NCI-H1105 treated with DMSO at 0.1 percent for 48 hours (cell line): ENCODE measurements at places on chromosomes 1 and 21.
A peak's percentile ranks its signal among the peaks of the same experiment; 100 is the strongest.

DNA sequence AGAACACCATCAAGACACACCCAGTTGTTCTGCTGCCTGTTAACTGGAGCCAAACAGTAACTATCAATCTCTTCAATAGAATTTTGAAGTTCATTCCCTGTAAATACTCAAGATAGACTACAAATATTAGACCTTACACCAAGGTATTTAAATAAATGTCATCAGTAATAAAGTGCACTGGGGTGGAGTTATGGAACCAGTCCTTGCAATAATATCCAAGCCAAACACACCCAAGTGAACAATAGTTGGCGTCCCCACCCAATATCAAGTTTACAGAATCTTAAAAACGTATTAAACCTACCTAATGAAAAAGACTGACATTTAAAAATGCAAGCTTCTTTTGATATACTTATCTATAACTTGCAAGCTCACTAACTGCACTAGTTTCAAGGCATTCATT lies 2.7 kb downstream of the SERBP1 start:
- no peak for DNase-seq

- no peak for DNase-seq
Observed at GRCh38 chr1:46804926-46805325, 6.1 kb downstream of the CYP4B1 start.

- no peak for DNase-seq
Observed at GRCh38 chr1:238279694-238280380, 389.1 kb upstream of the ZP4 start.

GRCh38 chr1:69082312-69082711 lies 485.4 kb upstream of the LRRC7 start:
- DNase-seq = no peak

DNA sequence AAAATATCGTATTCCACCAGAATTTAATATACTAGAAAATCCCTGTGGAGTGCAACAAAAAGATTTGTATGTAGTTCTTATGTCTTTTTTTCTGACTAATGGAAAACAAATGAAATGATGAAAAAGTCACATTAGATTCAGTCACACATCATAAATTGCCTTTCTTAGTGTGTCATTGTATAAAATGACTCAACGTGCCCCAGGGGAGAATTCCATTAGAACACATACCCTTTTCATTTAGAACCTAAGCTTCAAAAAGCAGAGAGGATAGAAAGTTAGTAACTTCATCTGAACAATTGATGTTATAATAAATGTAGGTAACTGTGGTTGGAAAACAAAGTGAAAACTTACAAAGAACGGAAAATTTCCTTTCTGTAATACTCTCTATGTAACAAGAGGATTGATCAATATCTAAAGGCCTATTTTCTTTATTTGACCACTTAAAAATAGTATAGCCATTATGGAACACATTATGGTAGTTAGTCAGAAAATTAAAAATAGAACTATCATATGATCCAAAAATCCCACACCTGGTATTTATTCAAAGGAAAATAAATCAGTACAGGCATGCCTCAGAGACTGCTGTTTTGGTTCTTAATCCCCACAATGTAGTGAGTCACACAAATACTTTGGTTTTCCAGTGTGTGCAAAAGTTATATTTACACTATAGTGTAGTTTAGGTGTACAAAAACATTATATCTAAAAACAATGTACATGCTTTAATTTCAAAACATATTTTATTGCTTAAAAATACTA lies 1016.1 kb downstream of the KCNT2 start:
- no peak for DNase-seq

DNA sequence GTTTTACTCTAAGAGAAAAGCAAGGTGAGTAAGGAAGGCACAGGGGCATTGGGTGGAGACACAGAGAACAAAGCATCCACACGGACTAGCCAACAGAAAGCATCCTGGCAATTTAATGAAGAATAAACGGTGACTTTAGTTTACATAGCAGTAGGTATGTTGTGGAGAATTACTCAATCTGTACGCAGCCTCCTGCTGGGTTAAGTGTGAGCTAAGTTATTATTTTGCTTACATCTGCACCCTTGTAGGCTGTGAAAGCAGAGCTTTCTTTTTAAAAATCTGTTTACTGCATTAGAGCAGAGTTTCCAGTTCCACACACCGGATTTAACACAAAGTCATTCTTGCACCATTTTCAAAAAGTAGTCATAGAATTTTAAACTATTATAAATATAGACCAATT lies 144.5 kb downstream of the AKT3 start:
- no peak for DNase-seq

DNA sequence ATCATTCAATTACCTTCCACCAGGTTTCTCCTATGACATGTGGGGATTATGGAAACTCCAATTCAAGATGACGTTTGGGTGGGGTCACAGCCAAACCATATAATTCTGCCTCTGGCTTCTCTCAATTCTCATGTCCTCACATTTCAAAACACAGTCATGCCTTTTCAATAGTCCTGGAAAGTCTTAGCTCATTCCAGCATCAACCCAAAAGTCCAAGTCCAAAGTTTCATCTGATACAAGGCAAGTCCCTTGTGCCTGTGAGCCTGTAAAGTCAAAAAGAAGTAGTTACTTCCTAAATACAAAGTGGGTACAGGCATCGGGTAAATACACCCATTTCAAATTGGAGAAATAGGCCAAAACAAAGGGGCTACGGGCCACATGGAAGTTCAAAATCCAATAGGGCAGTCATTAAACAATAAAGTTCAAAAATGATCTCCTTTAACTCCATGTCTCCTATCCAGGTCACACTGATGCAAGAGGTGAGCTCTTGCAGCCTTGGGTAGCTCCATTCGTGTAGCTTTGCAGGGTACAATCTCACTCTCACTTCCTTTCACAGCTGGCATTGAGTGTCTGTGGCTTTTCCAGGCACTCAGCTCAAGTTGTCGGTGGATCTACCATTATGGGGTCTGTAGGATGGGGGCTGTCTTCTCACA lies 112.9 kb downstream of the FCRL5 start:
- no peak for DNase-seq

GRCh38 chr1:245444945-245445344 lies 290.2 kb downstream of the KIF26B start:
- no peak for DNase-seq

GRCh38 chr1:153549741-153550397 lies 811 bp upstream of the S100A3 start:
- DNase-seq = no peak

GRCh38 chr1:85325920-85326319 lies 49.5 kb upstream of the BCL10 start:
- DNase-seq = no peak

GRCh38 chr1:165290148-165290547 lies 66.4 kb downstream of the LMX1A start:
- no peak for DNase-seq

- DNase-seq = no peak
Observed at GRCh38 chr1:55060133-55060999, 21.0 kb downstream of the PCSK9 start.

DNA sequence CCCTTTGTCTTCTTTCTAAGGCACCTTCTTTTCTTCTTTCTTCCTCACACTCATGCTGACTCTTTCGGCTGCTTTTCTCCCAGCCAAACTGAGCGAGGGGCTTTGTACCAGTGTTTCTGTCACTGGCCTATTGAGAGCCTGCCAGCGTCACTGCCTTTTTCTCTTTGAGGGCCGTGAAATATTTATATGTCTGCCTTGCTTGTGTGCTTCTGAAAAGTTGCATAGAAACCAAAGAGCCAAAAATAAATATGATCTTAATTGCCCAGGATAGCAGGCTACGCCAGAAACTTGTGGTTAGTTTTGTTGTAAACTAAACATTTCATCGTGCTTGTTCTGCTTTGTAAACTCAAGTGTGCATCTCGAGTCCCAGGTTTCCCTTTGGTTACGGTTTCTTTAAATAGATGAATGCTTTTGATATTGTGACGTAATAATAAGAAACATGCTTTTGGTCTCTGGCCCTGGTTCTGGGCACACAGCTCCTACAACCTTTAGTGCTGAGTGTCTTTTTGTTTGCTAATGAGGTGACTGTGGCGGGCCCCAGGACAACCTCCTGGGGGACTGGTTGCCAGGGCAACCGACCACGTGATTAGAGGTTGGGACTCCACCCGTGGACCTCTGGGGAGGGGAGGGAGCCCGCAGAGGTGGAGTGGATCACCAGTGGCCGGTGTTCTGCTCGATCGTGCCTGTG lies 10.8 kb downstream of the SLC37A1 start:
- peak; percentile 87 for DNase-seq

GRCh38 chr1:204441558-204441957 lies 29.9 kb upstream of the PPP1R15B start:
- DNase-seq = no peak

DNA sequence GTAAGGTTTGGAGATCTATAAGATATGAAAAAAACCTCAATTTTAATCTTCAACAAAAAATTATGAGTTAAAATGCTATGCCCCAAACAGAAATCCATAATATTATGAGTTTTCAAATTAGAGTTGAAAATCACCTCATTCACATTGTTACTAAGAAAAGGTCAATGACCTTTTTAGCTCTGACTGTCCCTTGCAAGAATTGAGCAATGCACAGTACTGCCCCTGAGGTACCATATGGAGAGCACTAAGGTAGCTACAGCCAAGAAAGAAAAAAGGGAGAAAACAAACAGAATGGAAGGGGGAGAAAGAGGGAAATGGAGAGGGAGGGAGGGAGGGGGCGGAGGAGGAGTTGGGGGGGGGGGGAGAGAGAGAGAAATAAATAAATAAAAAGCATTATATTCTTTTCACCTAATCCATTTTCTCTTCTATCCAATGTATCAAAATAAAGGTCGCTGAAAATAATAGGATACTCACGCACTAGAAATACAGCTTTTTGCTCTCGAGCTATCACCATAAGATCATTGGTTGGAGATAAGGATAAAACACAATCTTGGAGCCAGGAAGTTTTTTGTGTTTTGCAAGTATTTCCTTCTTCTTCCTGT lies 58.8 kb downstream of the RAB3GAP2 start:
- DNase-seq = no peak

DNA sequence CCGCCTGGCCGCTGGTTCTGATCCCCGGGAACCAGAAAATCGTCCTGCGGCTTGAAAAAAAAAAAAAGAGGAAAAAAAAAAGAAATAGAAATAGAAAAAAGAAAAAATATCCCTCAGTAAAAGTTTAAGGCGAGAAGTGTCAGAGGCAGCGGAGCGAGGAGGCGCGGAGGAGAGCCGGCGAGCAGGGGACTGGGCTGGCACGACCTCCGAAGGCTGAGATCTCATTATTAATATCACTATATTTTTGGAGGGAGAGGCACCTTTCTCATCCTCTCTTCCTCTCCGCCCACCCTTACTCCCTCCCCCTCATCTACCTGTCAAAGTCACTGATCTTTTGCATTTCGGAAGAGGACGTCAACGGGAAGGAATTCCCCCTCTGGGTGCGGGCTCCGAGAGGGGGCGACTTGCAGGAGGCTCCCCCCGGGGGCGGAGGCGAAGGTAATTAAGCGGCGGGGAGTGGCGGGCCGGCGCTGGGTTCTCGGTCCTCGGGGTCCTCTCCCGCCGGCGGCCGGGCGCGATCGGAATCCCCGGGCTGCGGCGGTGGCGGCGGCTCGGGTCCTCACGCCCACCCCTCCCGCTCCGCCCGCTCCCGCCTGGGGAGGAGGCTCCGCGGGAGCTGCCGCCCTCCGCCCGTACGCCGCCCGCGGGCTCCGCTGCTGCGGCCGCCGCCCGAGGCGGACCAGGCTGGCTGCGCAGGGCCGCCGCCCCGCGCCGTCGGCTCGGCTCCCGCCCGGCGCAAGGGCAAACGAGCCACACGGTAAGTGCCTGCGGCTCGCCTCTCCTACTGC lies at the start of gene NTNG1:
TSS of gene NTNG1 (plus strand) at position 337 of the 788 bp plus-strand sequence.
- peak; percentile 52 for DNase-seq

GRCh38 chr1:77866296-77866695 lies 22.1 kb upstream of the NEXN start:
- no peak for DNase-seq

- DNase-seq = no peak
Observed at GRCh38 chr1:213268221-213268620, 217.2 kb downstream of the RPS6KC1 start.

DNA sequence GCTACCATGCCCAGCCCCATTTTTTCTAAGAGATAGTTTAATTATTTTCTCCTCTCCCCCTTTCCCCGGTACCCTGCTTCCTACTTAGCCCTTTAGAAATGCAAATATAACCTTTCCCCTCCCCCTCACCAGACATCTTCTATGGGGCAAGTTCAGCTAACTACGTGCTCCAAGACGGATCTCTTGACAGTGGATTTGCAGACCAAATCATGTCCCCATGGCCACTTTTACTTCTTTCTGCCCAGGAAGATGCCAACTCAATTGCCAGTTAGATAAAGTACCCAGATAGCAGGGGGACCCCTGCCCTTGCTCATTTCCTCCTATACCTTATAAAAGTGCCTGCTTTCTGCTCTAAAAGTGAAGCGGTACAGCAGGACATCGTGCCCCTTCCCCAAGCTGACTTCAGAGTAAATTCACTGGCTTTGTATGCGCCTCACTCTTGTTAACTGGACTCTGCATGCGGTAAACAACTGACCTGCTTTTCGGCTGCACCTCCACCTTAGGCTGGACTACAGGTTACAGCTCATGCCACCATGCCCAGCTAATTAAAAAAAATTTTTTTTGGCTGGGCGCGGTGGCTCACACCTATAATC lies 7.4 kb downstream of the DNAJC11 start:
- DNase-seq = no peak

DNA sequence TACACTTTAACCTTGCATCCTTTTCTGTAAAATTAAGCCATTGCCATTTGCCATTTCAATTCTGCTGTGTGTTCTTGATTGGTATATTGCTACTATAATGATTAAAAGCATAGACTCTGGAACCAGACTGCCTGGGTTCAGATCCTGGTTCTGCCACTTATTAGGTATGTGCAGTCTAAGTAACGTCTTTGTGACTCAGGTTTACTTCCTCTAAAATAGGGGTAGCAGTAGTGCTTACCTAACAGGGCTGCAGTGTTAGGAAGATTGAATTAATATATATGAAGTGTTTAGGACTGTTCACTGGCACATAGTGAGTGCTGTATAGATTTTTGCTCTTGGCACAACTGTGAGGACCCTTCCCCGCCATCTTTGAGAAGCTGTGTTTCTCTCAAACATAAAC lies 4.4 kb downstream of the CDC42 start:
- DNase-seq = no peak

DNA sequence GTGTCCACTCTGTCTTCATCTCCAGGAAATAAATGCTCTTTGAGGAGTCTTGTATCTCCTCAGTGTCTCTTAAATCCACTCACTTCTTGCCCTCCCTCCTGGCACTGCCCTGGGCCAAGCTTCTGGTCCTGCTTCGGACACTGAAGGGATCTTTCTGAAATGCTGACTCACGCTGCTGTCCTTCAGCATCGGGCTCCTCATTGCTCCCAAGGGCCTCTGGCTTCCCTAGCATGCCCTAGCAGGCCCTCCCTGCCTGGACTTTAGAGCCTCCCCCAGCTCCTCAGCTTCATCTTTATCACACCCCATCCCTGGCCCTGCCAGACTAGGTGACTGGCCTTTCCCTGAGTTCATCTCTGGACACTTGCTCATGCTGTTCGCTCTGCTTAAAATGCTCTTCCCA lies 96.6 kb downstream of the FOXD2 start:
- DNase-seq = no peak

GRCh38 chr1:74629283-74629682 lies 44.3 kb downstream of the ERICH3 start:
- no peak for DNase-seq

DNA sequence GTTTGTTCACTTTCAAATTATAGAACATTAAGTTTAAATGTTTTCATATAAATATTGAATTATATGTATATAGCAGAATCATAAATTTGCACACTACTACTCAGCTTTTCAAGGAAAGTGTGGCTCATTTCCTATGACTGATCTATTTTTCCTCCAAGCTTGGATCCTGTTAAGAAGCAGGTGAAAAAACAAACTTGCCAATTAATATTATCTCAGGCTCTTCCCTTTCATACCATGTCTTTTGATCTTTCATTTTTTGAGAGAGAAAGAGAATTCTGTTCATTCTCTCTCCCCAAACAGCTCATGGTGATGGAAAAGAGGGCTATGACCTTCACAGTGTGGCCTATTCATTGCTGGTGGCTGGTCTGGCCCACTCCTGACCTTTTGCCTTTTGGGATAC lies 43.7 kb downstream of the SEC16B start:
- no peak for DNase-seq
